HS-27A (cell line): ENCODE measurements at places on chromosomes 6 and 20.

GRCh38 chr6:152012227-152012626, 204.7 kb downstream of the ESR1 start:
- DNase-seq = no peak

DNA sequence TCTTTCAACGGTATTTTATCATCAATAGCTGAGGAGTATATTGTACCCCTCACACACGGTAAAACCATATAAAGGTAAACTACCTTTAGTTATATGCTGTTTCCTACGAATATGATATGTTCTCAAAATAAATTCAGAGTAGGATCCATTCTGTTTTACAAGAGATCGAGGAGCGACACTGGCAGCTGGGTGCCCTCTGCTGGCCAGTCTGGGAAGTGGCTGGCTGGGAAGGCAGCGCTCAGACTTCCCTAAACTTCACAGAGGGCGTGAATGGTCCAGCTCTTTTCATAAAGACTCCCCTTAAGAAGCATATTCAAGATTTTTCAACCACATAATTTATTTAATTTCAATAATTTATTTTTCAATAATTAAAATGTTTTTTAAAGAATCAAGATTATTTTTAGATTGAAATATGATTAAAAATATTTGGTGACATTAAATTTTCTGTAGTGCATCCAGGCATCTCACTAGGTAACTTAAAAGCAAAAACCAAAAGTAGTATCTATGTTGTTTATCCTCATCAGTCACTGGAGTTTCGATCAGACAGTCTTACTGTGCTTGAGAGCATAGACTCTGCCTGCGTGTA, 187.5 kb upstream of the PDE10A start:
- DNase-seq = no peak

GRCh38 chr20:32231847-32232246, 24.2 kb downstream of the POFUT1 start:
- no peak for DNase-seq

- no peak for DNase-seq
These were observed 298.5 kb upstream of the SLC35B3 start for GRCh38 chr6:8733879-8734278.
